Thoracic aorta (tissue), 2 donors: ENCODE measurements at places on chromosomes 12 and 14.

GRCh38 chr12:111842556-111843396, 748 bp downstream of the MAPKAPK5 start:
- DNase-seq = no peak

GRCh38 chr12:9049520-9050133, 60.3 kb downstream of the KLRG1 start:
- DNase-seq = no peak

DNA sequence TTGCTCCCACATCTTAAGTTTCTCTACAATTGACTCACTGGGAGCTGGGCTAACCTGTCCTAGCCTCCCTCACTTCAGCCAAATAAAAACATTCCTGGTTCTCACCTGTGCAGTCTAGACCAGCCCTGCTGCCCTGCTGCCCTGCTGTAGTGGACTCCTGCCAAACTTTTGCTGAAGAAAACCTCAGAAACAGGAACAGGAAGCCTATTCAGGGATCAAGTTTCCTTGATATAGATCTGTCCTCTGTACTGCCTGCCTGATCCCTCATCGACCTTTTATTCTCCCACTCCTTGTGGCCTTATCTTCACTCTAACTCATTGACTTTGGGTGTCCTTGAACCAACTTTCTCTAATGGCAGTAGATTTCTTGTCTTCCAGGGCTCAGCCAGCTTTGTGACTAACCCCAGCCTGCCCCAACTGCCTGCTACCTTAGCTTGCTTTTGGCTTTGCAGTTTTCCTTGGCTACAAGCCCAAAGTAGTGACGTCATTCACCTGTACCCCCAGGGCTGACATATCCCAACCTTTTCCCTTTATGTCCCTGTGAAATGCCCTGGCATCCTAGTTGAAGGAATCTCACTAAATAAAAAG, 234.8 kb downstream of the DUSP6 start:
- DNase-seq = no peak

- no peak for DNase-seq
These were observed 60.3 kb upstream of the KCNMB4 start for GRCh38 chr12:70305794-70306193.

- no peak for DNase-seq
These were observed 108.7 kb downstream of the SLC8A3 start for GRCh38 chr14:70080076-70080475.

GRCh38 chr12:70955415-70955814, 34.9 kb upstream of the PTPRR start:
- no peak for DNase-seq

DNA sequence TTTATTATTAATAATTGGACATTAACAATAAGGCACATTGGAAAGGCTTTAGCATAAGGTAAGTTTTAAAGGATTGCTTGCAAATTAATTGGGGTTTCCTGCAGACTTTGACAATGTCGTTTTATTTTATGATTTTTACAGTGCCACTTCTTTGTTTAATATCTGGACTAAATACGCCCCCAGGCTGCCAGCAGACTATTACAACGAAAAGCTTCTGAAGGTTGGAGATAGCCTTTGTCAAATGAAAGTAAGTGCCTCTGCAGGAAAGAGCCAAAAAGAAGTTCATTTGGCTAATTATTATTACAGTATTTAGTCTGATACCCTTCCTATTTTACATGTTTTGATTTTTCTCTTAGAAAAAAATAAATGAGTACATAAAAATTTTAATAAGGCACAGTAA, 11.3 kb downstream of the CFAP54 start:
- DNase-seq = no peak

DNA sequence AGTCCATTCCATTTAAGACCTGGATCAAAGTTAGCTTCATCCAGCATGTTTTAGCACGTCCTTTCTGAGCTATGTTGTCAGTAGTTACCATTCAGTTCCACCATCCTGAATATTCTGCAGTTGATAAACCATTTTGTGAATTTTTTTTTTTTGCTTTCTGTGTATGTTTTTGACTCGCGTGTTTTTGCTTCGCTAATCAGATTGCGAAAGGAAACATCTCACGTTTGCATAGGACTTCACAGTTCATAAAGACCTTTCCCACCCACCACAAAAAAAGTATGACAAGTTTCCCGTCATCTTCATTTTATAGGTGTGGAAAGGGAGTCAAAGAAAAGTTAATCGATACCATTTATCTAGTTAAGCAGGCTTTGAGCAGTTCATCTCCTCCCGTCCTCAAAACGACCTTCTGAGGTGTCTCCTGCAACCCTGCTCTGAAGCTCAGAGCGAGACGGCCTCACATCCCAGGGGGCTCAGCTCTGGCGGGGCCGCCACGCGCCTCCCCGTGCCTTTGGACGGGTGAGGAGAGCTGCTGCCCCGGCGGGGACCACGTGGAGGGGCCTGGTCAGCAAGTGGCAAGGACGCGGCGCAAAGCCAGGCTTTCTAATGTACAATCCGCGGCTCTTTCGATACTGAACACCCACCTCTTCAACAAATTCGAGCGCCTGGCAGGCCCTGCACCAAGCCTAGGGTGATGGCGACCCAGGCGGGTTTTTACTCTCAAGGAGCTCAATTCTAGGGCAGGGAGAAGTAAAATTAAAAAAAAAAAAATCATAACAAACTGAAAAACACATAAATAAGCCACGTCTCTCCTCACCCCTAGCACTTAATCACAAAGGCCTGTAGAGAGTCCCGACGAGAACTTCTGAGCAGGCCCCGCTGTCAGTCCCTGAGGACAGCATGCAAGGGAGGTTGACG, 988 bp upstream of the TMEM263 start:
- peak; percentile 10 for DNase-seq

GRCh38 chr12:8018666-8019581, 13.6 kb upstream of the FOXJ2 start:
- DNase-seq = no peak

GRCh38 chr14:37133284-37133913, 39.0 kb downstream of the SLC25A21 start:
- no peak for DNase-seq

GRCh38 chr14:34072921-34073320, 122.0 kb upstream of the EGLN3 start:
- no peak for DNase-seq

GRCh38 chr14:35628989-35629388, 95.0 kb downstream of the INSM2 start:
- no peak for DNase-seq

DNA sequence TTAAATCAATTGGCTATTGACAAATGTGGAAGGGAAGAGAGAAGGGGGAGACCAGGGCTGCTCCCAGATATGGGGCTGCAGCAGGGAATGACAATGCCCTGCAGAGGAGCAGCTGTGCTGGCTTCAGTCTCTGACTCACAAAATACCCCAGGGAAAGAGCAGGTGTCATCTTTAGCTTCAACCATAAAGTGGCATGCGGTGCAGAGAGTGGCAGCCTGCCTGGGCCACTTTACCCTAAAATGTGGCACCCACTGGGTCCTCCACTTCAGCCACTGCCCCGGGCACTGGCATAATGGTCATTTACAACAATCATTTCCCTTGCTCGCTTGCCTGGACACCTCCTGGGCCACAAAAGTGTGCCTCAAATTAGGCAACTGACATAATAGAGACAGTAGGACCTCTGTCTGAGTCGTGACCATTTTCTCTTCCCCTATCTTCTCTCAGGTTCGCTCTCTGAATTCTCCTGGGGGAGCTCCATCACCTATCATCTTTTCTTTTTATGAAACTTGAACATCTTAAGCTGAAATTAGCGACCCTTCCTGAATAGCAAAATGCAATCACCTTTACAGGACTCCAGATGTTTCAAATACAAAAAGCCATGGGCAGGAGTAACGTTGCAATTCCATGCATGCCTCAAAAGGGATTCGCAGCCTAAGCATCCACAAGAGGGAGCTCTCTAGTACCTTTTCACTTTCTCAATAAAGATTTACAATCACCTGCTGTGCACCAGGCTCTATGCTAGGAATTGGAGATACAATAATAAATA, 179.9 kb upstream of the ATF7IP start:
- no peak for DNase-seq
